ENCODE measurements at places on chromosomes 11 and 22.

GRCh38 chr11:119087123-119087522, 2.4 kb downstream of the HMBS start:
- no peak for DNase-seq

DNA sequence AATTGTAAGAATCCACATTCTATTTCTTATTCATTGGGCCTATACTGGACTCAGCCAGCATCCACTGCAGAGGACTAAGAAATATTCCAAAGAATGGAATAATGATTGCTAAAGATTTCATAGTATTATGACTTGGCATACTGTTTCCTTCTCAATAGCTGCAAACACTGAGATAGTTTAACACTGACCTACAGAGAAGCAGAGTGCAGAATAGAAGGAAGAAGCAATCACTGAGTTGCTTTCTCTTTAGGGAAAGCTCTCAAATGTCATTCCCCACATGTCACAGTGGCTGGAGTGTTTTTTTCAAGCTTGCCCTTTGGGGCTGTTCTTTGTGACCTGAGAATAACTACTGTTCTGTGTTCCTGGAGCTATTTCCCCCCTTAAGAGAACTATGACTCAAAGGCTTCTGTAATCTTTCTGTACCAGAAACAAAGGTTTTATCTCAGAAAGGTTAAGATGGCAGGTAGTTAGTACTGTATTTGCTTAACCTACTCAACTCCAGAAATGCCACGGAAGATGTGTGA, 243.6 kb upstream of the LUZP2 start:
- DNase-seq = no peak

- DNase-seq = no peak
Observed at GRCh38 chr22:26489447-26490036, 5.9 kb downstream of the SRRD start.

DNA sequence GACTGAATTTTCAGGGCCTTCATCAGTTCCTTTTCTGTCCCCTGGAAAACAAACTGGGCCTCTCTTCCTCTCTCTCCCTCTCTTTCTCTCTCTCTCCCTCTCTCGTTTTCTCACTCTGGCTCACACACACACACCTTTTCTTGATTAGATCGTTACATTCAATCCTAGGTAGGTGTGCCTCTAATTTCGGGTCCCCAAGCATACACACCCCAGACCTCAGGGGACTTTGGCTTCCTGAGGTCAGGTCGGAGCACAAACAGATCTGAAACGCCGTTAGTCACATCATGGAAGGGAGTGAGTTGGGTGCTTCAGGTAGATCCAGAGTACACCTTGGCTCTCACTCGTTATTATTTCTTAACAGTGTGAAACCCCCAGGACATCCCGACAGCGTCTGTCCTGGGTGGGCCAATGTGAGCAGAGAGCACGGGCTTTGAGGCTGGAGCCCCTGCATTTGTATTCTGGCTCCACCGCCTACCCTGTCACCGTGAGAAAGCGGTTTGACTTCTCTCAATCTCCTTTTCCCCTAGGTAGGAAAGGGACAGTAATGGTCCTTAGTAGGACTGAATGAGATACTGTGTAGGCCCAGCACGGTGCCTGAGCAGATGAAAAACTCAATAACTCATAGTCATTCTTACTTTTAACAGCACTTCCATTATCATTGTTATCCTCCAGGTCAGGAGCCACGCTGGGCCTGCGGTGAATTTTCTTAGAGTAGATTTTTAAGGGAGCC, 37.3 kb upstream of the POU2AF1 start:
- DNase-seq = no peak

DNA sequence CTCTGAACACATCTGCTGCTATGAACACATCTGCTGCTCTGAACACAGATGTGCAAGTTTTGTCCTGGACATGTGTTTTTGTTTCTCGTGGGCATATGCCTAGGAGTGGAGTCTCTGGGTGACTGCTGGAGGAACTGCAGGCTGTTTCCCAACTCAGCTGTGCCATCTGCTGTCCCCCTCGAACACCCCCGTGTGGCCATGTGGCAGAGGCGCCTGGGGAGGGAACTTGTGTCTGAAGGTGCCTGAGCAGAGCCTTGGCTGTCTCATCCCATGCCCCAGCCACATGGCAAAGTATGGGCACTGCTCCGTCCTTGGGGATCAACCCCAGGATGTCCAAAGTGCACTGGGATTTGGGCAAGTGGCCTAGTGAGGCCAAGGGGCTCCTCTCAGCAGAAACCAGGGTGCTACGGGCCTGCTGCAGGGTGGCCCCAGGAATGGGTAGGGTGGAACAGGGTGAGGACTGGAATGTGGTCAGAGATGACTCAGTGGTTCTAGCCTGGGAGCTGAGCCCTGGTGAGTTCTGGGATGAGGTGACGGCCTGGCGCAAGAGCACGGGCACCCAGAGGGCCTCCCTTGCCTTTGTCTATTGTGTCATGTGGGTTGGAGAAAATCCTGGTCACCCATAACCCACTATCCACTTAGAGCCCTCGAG, 14.7 kb downstream of the GATD1 start:
- DNase-seq = no peak

DNA sequence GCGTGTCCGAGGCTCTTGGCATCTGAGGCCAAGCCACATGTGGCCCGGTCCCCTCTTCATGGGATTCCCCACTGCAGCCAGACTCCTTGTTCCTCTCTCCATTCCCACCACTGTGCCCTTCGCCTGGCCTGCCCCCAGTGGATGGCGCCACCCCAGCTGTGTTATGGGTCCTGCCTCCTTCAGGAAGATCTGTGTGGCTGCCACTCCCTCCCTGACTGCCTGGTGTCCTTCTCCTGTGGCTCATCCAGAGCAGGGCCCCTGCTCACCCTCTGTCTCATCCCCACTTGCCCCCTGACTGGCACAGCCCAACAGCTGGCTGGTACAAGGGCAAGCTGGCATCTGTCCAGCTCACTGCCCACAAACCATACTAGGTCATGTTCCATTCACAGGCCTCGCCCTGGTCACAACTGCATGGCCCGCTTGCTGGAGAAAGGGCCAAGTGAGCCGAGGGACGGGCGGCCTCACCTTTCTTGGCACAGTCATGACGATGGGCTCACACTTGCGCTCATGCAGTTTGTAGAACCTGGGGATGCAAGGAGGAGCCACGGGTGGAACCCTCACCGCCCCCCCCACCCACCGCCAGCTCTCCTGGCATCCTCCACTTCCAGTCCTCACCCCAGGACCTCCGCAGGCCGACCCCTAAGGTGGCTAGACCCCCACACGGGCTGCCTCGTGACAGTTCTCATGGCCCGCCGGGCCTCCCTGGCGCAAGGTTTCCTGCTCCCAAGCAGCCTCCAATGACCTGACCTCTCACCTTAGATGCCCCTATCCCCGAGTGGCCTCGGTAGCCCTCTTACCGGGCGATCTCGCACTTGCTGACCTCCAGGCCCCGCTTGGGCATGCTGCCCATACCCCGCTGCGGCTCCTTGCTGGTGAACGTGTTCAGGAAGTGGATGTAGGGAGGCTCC, 2.1 kb upstream of the PTPRCAP start:
- no peak for DNase-seq

DNA sequence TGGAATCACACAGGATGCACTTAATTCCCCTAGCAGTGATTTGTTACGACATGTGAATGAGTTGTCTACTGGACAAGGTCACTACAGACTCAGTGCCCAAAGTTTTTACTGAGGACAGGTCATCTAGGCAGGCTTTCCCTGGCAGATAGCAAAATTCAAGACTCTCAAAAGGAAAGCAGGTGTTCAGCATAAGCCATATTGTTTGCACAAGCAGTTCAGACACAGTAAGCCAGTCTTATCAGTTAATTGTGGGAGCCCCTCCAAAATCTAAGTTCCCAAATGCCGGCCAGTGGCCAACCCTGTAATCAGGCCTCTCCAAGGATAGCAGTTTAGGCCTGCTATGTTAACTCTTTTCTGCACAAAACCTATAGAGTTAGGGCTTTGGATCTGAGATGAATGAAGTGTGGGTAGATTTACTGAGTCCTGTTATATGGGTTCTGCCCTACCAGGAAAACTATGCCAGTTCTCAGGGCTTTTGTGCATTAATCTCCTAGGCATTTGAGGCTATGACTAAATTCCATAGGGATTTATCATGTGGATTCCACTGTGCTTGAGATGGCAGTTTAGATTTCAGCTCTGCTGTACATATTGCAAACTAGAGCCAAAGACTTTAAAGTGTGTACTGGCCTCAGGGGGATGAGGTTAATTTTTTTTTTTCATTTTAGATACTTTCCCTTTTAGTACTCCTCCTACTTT, 4.8 kb upstream of the ARHGEF12 start:
- DNase-seq = no peak

Data from Panc1 (cell line).